ENCODE measurements at places on chromosomes 11 and 22.
A peak's percentile ranks its signal among the peaks of the same experiment; 100 is the strongest.

DNA sequence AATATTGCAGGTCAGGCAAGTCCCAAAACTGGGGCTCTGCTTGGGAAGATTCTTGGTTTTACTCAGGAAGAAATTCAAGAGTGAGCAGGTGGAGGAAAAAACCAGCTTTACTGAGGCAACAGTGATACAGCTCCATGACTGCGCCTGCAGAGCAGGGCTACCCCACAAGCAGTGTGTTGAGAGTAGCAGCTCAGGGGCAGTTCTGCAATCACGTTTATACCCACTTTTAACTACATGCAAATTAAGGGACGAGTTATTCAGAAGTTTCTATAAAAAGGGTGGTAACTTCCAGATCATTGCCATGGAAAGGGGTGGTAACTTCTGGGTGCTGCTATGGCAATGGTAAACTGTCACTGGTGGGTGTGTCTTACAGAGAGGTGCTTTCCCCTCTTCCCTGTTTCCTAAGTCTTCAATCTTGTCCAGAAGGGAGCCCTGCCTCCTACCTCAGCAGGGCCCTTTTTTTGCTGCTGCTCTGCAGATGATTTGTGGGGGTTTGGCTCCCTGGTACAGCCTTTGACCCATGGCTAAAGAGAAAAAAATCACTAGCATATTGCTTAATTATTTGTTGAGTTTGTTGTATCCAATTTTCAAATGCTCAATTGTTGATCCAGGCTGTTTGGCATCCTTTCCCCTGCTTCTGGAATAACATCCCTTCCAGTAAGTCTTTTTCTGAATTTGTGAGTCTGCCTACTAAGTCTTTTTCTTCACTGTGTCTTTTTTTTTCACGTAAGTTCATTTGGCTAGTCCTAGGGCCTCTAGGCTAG is 30.0 kb upstream of the ME3 start:
- no peak for DNase-seq

DNA sequence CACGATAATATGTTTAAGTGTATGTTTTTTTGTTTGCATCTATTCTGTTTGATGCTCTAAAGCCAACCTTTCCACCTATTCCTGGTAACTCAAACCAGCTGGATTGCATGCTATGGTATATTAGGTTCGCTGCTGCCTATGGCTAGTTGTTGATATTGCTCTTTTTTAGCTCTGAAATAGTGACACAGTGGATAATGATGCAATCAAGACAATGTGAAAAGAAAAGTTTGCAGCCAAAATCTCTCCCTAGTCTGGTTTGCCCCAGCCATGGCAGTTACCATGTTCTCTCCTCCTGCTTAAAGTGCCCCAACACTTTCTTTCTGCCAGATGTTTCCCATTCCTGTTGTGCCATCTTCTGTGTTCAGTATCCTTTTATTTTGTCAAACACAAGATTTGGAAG is 269.7 kb downstream of the DYNC2H1 start:
- DNase-seq: no peak

- no peak for DNase-seq
Observed at GRCh38 chr11:69359735-69360480, 66.0 kb downstream of the MYEOV start.

GRCh38 chr11:59076876-59077571 is 9.1 kb upstream of the GLYATL1B start:
- DNase-seq: no peak

DNA sequence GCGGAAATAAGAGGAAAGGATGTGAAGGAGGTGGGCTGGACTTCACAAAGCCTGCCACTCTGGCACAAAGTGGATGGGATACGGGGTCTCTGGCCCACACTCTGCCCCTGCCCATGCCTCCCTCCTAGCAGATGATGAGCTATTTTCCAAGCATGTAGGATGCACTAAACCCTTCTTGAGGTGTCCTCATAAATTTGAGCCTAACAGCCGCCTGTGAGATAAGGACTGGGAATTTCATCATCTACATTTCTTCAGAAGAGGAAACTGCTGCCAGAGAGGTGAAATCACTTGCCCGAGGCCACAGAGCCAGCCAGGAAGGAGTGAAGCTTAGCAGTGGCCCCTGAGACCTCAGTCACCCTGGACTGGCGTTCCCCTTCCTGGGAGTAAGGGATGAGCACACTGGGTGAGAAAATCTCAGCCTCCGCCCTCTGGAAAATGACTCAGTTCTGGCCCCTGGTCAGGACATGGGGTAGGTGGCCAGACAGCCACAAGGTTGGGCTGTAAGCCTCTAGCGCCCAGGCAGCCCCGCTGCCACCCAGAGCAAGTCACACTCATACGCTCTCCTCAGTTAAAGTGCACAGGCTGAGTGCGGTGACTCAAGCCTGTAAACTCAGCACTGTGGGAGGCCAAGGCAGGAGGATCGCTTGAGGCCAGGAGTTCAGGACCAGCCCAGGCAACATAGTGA is 27.9 kb downstream of the MB start:
- DNase-seq: no peak

DNA sequence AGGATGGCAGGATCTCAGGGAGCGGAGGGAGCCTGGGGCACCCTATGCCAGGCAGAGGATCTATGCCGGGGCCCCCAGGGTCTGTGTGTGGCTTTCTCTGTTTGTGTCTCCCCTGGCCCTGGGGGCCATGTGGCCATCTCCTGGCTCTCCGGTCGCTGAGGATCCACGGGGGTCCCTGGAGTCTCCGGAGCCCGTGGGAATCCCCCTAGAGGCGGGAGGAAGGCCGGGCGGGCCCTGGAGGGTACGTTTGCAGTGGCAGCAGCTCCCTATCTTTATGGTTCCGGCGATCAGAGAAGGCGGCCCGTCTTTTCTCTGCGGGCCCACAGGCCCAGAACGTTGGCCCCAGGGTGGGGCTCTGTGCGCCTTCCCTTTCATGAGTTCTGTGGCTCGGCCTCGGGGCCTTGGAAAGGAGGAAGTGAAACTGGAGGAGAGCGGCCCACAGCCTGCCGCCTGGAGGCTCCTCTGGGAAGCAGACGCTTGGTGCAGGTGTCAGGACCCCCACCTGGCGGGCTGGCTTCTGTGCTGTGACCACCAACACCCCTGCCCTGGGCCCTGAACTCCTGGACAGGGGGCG is 82.1 kb downstream of the KCNQ1 start:
- DNase-seq: no peak

DNA sequence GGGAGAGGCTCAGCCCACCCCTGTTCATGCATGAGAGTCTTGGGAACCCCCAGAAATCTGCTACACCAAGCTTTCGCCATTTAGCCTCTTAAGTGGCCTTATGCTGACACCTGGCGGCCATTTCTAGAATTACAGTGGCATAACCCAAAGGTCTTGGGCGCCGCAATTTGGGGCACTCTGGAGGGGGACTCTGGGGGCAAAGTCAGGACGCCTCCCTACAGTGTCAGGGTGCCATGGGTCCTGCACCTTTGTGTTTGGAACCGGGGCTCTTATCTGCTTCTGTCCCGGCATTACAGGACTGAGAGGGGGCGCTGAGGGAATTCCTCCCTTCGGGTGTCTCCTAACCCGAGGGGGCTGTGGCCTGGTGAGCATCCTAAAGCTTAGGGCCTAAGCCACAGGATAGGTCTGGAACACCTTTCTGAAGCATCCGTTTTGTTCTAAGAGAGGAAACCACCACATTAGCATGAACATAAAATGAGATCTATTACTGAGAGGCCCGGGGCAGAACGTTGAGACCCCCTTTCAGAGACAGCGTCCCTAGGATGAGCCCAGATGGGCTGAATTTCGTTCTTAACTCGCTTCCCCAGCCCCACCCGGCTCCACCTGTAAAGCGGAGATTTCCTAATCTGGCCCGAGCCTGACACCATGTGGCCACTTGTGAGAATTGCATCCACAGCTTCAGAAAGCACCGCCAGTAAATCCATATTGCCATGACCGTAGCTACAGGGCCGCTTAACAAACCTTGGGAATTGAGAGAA is 9.3 kb downstream of the INS start:
- peak; percentile 52 for DNase-seq

GRCh38 chr11:19660076-19660475 is 52.6 kb upstream of the NAV2 start:
- DNase-seq: no peak
